ENCODE measurements at places on chromosomes 5 and 9. TPM values are rescaled to one million over a fixed set of nuclear protein-coding genes. Genes with fewer than 3 reads are reported as not detected.

DNA sequence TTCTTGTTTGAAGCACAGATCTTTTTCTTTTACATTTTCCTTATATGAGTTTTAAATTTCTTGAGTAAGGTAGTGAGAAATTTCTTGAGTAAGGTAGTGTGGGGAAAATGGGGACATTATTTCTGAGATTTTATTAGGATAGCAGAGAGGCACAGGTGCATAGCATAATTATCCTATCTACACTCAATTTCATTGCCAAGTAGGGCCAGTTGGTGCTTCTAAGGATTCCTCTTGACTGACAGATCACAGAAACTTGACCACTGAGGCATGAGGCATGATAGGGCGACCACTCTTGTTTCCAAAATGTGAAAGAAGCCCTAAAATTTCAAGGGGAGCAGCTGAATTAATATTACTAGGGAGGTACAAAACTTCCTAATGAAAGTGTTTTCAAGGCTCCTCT, 31.4 kb upstream of the TMC1 start:
- DNase-seq: no peak

Gene ADRA1B
- 5.0 TPM for total RNA-seq

Gene CNTNAP3
- total RNA-seq: 3.4 TPM

Gene HTR1A
- total RNA-seq: not detected

GRCh38 chr9:87674565-87675299, 51.2 kb upstream of the CTSL start:
- DNase-seq: no peak

- no peak for DNase-seq
These were observed 621.3 kb upstream of the ZNF608 start for GRCh38 chr5:125367702-125368101.

DNA sequence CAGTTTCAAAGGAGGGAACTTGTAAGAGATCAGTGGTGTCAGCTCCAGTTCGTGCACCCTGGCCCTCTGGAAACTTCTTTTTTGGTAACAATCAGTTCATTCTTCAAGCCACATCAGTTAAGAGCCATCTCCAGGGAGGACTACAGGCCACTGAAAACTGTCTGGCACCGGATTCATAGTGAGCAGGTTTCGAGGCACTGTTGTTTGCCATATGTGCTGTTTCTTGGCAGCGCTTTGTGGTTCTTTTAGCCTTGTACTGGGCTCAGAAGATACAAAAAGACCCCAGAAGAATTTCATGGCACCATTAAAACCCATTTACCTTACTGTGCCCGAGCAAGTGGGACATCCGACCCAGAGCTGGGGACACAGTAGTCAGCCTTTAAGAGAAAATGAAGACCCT, 68.5 kb downstream of the OTULIN start:
- no peak for DNase-seq

Gene C9
- not detected for total RNA-seq

DNA sequence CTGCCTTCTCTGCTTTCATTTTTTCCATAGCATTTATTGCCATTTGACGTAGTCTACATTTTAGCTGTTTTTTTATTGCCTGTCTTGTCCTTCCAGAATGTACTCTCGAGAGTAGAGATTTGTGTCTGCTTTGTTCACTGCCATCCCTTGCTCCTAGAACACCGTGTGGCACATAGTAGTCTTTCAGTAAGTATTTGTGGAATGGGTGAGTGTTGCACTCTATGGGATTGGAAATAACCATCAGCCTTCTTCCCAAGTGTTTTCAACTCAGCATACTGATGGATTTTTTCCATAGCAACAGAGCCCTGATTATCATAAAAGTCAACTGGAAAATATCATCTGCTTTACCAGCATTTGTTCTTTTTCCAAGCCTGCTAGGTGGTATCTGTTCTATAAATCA, 462.6 kb downstream of the ENC1 start:
- DNase-seq: no peak

GRCh38 chr9:78893774-78894401, 597.0 kb downstream of the PSAT1 start:
- no peak for DNase-seq

GRCh38 chr5:71695071-71695470, 24.0 kb upstream of the CARTPT start:
- peak; percentile 67 for DNase-seq

Gene SPINK4
- total RNA-seq: 256 TPM

DNA sequence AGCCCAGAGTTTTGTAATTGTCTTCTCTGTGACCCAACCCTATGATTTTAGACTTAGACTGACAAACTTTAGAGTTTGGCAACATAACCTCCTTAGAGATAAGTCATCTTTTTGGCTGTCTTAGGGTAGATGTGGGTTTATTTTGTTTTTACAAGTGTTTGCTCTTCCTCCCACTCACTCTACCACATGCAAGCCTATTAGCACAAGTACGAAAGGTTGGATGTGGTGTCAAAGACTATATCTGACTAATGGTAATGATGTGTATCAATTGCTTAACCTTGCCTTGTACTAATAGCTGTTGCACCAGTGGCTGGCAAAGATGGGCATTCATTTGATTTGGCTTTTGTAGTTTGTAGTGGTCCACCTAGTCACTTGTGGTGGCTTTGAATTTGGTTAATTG, 46.5 kb downstream of the SLC25A46 start:
- DNase-seq: no peak

Gene DNAH5
- total RNA-seq: 3.3 TPM

DNA sequence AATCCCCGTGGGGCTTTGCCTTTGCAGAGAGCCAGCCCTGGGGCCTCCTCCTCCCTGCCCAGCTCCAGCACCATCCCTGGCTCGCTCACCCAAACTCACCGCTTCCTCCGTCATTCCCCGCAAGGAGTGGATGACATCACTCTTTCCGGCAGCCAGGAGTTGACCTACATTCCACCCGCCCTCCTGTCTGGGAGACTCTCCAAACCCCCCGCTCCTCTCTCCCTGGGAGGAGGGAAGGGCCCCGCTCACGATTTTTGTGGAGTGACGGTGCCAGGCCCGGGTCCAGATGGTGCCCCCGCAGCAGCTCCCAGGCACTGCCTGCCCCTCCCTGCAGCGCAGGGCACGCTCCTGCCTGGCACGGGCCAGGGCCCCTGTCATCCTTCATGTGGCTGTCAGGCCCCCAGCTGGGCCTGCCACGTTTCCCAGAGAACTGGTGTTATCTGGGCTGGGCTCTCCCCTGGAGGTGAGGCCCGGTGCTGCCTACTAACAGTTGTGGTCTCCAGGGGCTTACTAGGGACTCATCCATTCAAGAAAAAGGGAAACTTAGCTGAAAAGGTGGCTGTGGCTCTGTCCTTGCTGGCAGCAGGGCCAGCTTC, 52.3 kb downstream of the NTNG2 start:
- DNase-seq: no peak

- DNase-seq: no peak
These were observed 42.0 kb upstream of the CDC42SE2 start for GRCh38 chr5:131221888-131222287.

DNA sequence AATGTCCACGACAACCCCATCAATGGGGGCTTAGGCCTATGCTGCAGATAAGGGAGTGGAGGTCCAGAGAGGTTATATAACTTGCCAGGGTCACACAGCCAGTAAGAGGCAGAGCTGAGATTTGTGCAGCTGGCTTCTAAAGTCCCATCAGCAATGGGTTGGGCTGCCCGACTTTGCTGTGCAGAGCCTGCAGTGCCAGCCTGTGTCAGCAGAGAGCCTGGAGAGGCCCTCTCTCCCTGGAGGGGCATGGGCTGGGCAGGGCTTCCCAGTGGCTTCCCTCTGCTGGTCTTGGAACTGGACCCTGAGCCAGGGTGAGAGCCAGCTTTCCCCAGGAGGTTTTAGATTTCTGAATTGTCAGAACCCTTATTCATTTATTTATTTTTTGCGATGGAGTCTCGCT, 77.2 kb upstream of the RAPGEF1 start:
- DNase-seq: no peak

- no peak for DNase-seq
These were observed 7.8 kb downstream of the ENG start for GRCh38 chr9:127846443-127847177.

DNA sequence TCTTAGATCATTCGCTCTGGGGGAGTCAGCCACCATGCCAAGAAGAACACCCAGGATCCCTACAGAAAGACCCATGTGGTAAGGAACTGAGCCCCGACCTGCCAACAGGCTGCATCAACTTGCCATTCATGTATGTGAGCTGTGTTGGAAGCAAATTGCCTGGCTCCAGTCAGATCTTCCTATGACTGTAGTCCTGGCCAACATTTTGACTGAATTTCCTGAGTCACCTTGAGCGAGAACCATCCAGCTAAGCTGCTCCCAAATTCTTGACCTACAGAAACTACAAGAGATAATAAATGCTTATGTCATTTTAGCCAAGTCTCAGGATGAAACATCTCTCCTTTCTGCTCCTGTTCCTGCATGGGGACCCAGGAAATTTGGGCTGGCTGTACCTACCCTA, 40.0 kb upstream of the SLC44A1 start:
- DNase-seq: no peak

DNA sequence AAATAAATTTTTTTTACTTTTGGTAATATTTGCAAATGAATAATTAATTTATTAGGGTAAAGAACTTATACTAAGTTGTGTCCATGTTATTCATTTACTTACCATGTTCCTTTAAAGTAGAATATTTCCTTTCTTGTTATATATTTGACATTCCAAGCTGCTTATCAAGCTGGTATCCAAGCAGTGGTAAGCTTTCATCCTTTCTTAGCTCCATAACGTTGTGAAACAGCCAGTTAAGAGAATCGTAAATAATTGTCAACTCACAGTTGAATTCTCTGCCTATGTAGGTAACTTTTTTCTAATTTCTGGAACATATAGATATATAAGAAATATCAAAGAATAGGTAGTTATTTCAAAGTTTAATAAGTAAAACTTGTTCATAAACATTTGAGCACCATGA, 36.4 kb downstream of the SLC30A5 start:
- DNase-seq: no peak

GRCh38 chr5:35129921-35130485, 82.3 kb upstream of the AGXT2 start:
- DNase-seq: no peak

DNA sequence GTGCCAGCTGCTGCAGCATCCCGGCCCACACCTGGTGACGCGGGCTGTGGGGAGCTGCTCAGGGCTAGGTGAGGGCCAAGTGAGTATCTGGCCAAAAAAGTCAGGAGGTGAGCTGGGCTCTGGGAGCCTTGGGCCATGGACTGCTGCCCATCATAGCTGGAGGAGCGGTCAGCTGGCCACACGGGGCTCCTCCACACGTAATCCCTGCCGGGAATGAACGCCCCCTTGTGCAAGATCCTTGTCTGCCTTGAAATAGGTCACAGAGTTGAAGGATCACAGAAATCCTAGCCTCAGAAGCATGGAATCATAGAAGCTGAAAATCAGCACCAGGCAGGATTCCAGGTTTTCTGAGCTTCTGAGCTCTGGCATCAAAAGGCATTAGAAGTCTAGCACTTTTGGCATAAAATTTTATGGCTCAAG, 16.8 kb upstream of the COL27A1 start:
- DNase-seq: no peak

- DNase-seq: no peak
These were observed 21.1 kb downstream of the PSMB7 start for GRCh38 chr9:124394167-124394566.

Gene SPRY4
- total RNA-seq: 43.3 TPM

Gene LECT2
- total RNA-seq: not detected

Gene CERCAM
- total RNA-seq: 4.5 TPM

- DNase-seq: peak; percentile 9
These were observed 84.3 kb upstream of the PANK3 start for GRCh38 chr5:168663276-168664004.

Gene PCDH12
- total RNA-seq: 1.3 TPM

Gene OTP
- total RNA-seq: not detected

GRCh38 chr9:92563116-92564100, 27.6 kb upstream of the ECM2 start:
- DNase-seq: no peak

DNA sequence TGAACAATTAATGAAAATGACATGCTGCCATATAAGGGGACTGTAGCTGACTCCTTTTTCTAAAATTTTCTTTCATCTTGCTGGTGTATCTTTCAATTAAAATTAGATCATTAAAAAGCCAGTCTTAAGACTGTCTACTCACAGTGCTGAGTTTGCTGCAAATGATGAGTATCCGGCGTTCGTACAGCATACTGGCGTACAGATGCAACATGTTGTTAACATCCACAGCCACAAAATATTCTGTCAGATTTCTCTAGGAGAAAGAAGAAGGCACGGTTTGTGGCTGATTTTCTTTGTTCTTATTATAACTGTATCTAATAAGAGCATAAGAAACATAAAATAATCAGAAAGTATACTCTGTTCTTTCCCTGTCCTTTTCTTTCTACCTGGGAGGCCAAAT, 278.1 kb downstream of the DENND1A start:
- no peak for DNase-seq

DNA sequence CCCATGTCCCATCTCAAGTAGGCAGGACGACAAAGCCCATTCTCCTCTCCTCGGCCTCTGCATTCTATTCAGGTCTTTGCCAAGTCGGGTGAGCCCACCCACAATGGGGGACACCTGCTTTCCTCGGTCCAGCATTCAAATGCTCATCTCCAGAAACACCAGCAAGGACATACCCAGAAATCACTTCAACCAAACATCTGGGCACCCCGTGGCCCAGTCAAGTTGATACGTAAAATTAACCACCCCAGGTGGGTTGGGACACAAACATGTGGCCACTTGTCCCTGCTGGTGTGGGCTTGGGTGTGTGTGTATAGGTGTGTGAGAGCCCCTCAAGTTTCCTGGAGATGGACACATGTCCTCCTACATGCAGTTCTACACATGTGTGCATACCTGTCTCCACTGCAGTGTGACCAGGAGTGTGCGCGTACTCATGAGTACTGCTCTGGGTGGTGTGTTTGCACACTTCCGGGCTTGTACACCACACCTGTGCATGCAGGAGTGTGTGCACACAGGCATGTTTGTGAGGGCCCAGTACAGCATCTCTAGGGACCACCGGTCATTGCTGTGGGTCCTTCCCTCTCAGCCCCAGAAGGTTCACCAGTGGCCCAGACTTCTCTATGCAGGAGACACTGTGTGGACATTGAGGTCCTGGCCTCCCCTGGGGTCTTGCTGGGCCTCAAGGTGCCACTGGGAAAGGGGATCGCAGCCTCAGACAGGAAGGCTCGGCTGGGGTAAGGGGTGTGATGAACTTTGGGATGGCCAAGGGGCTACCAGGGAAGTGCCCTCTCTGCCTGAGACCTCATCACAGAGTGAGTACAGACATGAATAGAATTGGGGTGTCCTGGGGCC, 35.4 kb upstream of the RXRA start:
- DNase-seq: no peak

Gene MCIDAS
- total RNA-seq: not detected

Gene LEAP2
- 29.9 TPM for total RNA-seq

Gene CNTNAP3B
- 7.4 TPM for total RNA-seq

GRCh38 chr5:168356592-168356991, 65.1 kb downstream of the WWC1 start:
- no peak for DNase-seq

Gene TMEM252
- 55.3 TPM for total RNA-seq

GRCh38 chr5:71972777-71973473, 134.3 kb upstream of the MAP1B start:
- DNase-seq: no peak

DNA sequence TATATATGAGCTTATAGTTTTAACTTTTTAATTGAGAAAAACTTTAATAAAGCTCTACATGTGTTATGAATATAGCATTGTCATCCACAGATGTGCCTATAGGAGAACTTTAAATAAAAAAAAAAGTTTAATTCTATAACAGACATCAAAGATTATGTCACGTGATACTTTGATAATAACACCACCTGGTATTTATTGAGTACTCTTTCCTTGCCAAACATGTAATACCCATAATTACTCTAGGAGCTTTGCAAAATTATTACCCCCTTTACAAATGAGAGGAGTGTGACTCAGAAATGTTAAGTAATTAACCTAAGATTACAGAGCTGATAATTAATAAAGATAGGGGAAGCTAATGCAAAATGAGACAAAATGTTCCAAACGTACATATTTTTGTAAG, 43.0 kb downstream of the ITGA2 start:
- no peak for DNase-seq

Gene HTR4
- 42.7 TPM for total RNA-seq
